Stimulated activated memory B cell treated with anti-CD40 and anti-IgM and Interleukin-4, amounts not matched to agents 10 μg/mL and 1 μg/mL and 100 μg/mL, for 72 hours (primary cell): ENCODE measurements at places on chromosomes 6 and 20.

- ATAC-seq: no peak
These were observed 10.5 kb upstream of the TOX2 start for GRCh38 chr20:43903953-43904826.

GRCh38 chr6:167441715-167442206 lies 116.9 kb downstream of the TTLL2 start:
- no peak for ATAC-seq

GRCh38 chr6:84415517-84415916 lies 188.1 kb upstream of the CEP162 start:
- ATAC-seq: no peak

DNA sequence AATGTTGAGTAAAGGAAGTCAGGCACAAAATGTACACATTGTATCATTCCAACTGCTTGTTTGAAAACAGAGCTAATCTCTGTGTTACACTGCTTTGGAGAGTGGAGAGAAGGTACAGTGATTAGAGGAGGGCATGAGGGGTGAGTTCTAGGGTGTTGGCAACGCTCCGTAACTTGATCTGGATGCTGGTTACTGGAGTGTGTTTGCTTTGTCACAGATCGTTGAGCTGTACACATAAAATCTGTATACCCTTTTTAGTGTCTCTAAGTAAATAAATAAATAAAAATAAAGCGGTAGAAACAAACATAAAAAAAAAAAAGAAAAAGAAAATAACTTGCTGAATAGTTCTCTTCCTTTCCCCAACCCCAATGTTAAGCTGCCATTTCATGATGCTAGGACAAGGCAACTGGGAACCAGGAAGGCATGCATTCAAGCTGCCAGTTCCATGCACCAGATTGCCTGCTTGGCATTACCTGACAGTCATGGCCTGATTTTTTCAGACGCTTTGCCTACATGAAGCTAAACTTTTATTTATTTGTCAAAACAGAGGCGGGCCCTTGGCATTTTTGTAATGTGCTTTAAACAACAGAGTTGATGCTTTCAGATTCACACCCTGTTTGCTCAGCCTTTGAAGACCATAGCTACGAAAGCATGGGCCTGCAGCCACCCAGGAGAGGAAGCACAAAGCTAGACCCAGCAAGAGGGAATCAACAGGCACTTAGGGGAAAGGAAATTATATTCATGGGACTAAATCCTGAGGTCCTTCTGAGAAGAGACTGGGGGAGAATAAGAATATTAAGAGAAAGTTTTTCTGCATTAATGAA lies 21.2 kb downstream of the TNFRSF21 start:
- no peak for ATAC-seq

GRCh38 chr6:169156108-169156792 lies 97.4 kb downstream of the THBS2 start:
- ATAC-seq: no peak

- no peak for ATAC-seq
These were observed 180.5 kb downstream of the ZFP64 start for GRCh38 chr20:52011093-52011492.

DNA sequence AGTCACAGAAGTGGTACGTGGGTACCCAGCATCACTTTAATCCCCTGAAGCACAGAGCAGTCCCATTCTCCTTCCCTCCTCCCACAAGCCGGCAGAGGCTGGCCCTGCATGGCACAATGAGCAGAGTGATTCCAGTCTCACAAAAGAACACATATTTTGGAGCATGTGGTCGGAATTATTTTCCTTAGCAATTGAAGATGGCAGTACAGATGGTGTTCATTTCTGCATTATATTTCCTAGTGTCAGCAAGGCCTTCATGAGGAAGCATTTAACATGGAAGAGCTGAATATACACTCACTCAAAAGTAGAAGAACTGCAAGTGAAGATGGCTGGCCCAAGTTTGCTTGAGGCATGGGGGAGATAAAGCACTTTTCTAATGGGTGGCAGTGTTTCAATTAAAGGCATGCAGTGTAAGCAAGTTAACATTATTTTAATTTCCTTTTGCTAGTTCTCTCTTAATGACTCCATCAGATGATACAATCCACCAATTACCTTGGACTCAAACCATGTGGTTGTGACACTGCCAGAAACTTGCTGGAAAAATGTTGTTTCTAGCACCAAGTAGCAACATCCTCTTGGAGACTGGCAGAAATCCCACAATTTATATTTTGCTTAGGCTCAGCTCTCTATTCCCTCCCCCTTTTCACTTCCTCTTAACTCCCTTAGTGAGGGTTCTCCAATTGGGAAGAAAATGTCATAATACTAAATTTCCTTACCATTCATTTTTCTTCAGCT lies 74.4 kb downstream of the ARHGAP18 start:
- ATAC-seq: no peak
